ENCODE measurements at places on chromosomes 2 and 18.

GRCh38 chr2:195049372-195050031, 607.5 kb upstream of the SLC39A10 start:
- DNase-seq, result no peak

- DNase-seq, result no peak
These were observed 155.3 kb upstream of the PKDCC start for GRCh38 chr2:41892476-41892875.

GRCh38 chr2:241812730-241813643, 4.0 kb downstream of the NEU4 start:
- DNase-seq, result no peak

- peak; percentile 30 for DNase-seq
These were observed 245.1 kb downstream of the LDLRAD4 start for GRCh38 chr18:13463526-13464210.

DNA sequence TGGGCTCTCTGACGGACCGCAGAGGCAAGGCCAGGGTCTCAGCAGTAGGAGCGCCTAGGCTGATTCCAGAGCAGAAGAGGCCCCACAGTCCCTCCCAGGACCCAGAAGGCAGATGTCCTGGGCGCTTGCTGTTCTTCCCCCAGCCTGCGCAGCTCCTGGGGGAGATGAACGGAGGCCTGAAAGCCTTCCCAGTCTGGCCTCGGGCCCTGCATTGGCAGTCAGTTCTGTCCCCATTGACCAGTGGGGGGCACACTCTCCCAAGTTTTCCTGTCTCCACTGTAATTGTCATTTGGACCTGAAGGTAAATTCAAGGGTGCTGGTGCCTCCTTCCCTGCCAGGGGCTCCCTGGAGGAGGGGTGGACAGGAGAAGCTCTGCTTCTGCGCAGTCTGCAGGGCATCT, 345.7 kb downstream of the CYP26B1 start:
- peak; percentile 11 for DNase-seq

DNA sequence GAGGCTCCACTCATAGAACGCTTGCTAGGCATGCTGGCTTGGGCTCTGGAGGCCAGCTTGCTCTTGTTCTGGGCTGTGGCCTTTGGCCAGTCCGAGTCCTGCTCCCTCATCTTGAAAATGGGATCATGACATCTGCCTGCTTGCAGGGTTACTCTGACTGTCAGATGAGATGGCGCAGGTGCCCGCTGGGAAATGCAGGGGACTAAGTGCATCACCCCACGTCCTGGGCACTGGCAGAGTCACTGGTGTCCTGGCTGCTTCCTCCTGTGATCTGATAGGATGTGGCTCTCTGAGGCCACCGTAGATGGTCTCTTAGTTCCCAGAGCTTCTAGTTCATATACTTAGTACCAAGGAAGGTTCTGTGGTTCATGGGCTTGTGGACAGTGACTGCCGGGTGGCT, 18.5 kb downstream of the LDLRAD4 start:
- DNase-seq, result no peak

GRCh38 chr2:236617221-236617737, 47.7 kb downstream of the ACKR3 start:
- no peak for DNase-seq

GRCh38 chr2:32851777-32852439, 94.8 kb upstream of the LTBP1 start:
- no peak for DNase-seq

- DNase-seq, result no peak
These were observed 21.5 kb downstream of the GPR39 start for GRCh38 chr2:132437852-132438669.

DNA sequence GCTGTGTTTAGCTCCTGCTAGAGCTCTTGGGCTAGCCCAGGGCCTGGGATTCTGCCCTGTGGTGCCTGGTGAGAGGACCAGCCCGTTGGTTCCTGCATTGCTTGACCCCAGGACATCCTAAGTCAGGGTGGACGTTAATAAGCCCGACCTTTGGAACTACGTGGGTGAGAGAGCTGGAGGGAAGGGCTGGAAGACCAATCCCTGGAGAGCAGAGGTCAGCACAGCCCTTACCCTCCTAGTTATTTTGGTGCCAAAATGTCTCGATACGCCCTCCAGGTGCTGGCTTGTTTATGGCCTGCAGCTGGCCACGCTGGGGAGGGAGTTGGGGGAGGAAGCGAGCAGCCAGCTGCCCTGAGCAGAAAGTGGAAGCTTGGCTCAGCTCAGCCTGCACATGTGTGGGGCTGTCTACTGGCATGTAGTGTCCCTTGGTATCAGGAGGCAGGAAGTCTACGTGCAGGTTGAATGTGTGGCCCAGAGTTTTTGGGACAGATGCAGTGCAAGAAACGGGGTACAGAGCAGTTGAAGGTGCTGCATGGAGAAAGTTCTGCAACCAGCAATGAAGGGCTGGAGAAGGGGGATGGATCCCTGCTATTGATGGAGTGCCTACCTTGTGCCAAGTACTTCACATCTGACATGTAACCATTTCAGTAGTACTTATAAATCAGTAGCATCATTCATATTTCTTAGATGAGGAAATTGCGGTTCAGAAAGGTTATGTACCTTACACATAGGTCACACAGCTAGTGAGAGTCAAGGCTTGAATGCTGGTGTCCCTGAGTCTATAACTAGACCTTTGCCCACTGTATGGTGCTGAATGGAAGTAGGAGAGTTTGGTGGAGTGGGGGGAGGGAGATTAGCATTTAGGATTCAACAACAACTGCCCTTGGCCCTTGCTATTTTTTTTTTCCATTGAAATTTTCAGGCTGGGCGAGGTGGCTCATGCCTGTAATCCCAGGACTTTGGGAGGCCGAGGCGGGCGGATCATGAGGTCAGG, 5.0 kb upstream of the DGKD start:
- no peak for DNase-seq

- no peak for DNase-seq
These were observed 208.4 kb downstream of the LNPK start for GRCh38 chr2:175793648-175794047.

- DNase-seq, result no peak
These were observed 79.4 kb upstream of the SP3 start for GRCh38 chr2:174044556-174044955.

DNA sequence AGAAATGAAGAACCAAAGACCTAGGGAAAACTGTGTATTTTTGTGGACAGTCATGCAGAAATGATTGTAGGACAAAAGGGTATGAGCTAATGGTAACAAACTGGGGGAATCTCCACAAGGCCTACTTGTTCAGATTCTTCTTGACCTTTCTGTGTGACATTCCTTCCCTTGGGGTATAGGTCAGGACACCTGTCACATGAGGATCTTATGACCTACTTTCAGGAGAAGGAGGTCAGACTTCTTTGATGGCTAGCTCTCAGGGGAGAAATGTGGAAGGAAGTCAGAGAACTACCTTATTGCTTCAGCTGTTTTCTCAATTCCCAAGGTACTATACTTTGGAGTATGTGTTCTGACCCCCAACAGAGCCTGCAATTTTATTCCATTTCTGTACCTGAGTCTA, 40.7 kb upstream of the TANK start:
- DNase-seq, result no peak

- no peak for DNase-seq
These were observed 15.2 kb downstream of the BOK start for GRCh38 chr2:241573741-241574140.

DNA sequence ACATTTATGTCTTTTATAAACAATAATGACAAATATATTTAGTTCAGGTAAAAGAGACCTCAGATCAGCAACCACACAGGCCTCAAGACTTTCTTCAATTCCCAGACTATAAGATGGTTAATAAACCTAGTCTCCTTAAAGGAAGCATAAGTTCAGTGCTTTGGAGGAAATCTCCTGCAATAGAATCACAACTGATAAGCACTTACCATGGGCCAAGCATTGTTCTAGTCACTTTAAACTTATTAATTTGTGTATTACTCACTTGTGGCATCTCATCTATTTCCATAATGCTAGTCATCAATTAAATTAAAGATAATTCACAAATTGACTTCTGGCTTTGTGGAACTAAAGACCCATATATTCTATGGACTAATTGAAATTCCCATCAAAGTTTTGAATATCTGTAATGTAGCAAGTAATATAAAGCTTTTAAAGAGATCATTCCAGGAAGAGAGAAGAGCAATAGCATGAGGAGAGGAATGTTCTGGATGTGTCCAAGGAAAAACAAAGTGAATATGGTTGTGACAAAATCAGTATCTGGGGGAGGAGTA, 42.2 kb downstream of the COL3A1 start:
- no peak for DNase-seq

DNA sequence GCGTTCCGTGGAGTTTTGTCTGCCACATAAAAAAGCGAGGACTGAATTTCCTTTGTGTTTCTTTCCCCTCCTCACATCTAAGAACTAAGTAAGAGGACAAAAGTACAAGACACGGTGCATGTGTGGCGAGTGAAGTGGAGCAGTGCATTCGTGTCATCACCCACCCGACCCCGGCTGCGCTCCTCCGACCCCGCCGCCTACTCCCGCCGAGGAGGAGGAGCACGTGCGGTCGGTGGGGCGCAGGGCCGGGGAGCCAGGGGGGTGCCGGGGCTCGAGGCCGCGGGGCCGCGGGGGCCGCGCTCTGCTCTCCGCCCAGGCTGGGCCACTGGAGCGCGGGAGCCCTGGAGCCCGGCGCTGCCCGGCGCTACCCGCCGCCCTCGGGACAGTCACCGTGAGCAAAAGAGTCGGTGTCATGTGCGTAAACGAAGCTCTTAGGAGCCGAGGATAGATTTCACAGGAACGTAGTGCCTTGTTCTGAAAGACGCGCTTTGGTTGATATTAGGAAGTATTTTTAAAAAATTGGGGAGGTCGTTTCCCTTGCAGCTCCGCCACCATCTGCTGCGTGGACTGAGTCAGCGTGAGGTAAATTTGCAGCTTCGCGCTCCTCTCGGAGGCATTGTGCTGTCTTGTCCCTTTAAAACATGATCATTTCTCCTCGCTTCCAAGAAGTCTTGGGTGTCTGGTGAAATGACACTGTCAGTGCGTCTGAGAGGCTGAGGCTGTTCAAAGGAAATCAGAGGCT, 11.0 kb downstream of the TBR1 start:
- DNase-seq, result no peak

- DNase-seq, result no peak
These were observed 6.7 kb upstream of the SALL3 start for GRCh38 chr18:78972930-78973331.

- no peak for DNase-seq
These were observed 148.1 kb downstream of the BAZ2B start for GRCh38 chr2:159468257-159468656.

Data from stimulated activated CD4-positive, alpha-beta T cell treated with anti-CD3 and anti-CD28 coated beads, Interleukin-2, amount 100 ng/mL, for 24 hours (primary cell).